Esophagus muscularis mucosa (tissue), 4 donors: ENCODE measurements at places on chromosomes 13 and 19. TPM values are rescaled to one million over a fixed set of nuclear protein-coding genes. Genes with fewer than 3 reads are reported as not detected.

- DNase-seq: no peak
Measured at GRCh38 chr13:26813321-26813979, 52.9 kb upstream of the GPR12 start.

PGLYRP1 gene
- total RNA-seq: not detected

PNMA8A gene
- 5.3 TPM for total RNA-seq

- DNase-seq: no peak
Measured at GRCh38 chr19:10142701-10143375, 23.1 kb upstream of the EIF3G start.

- DNase-seq: no peak
Measured at GRCh38 chr19:19257137-19257536, 16.0 kb downstream of the TM6SF2 start.

GRCh38 chr13:33978653-33979052 is 160.7 kb downstream of the RFC3 start:
- DNase-seq: no peak

DNA sequence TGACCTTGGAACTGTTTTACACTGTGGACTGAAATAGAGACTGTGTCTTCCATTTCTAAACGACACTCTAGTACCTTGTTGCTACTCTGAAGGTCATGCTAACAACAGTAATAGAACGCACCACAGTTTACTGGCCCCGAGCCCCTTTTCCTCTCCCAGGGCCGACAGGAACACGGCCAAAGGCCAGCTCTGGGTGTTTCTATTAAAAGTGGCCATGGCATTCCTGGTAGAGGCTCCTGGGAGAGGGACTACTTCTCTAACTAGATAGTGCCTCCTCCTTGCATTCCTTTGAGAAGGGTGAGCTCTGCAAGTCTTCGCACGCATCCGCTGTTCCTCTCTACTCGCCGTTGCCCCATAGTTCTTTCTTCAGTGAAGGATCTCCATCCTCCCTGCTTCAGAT is 18.7 kb upstream of the SIAH3 start:
- DNase-seq: no peak

DNA sequence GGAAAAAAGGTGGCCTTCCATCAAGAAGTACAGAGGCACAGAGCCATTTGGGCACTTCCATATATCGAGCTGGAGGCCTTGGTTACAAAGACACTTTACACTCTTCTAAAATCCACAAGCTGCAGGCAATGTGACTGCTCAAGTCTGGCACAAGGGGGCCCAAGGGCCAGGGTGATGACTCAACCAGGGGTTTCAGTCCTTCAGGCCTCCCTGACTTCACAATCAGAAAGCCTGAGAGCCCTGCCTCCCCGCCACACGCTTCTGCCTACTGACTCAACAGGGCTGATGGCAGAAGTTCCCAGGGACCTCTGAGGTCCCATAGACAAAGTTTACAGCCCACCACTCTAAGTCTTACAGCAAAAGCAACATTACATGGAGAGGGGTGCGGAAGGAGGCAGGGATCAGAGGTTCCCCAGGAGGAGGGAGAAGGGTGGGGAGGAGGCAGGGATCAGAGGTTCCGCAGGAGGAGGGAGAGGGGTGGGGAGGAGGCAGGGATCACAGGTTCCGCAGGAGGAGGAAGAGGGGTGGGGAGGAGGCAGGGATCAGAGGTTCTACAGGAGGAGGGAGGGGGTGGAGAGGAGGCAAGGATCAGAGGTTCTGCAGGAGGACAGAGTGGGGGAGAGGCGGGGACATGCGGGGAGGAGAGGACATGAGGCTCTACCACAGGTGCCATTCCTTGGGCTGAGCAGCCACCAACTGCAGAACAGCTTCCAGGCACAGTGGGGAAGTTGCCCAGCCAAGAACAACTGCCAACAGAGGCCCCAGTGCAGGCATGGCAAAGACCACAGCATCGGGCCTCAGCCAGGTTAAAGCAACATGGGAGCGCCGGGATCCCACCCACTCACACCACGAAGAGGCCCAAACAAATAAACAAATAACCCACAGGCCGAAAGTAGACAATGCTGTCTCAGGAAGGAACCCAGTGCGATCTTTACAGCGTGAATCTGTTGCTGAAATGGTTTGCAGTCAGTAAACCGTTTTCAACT is 52.0 kb downstream of the SLC7A1 start:
- no peak for DNase-seq

GRCh38 chr13:90613076-90613795 is 734.3 kb upstream of the MIR17HG start:
- DNase-seq: no peak

DNA sequence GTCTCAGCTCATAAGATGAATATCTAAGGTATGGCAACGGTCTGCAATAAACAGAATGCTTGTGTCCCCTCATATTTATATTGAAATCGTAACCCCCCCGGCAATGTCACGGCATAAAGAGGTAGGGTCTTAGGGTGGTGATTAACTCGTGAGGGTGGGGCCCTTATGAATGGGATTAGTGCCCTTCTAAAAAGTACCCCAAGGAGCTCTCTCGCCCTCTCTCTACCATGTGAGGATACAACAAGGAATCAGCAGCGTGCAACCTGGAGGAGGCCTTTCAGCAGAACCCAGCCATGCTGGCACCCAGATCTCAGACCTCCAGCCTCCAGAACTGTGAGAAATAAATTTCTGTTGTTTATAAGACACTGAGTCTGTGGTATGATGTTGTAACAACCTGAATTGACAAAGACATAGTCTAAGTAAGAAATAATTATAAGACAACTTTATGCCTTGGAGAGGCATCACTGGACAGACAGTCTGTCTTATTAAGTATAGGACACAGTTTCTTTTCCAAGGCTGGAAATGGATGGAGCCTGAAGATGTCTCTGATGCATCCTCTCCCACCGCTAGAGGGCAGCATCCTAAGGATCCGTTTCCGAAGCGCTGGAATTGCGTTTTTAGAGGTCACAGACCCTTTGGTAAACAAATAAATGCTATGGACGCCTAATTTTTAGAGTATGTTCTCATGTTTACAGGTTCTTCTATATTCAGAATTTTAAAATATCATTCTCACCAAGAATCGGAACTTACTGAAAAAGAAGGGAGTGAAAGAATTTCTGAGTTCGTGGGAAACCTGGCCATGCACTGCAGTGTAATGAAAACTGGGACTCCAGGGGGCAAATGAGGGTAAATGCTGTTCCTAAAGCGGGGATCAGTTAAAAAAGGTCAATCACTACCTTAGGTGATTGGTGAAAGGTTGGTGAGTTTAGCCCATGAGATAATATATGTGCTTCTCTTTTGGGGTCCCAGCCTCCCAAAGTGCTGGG is 13.3 kb upstream of the LEUTX start:
- DNase-seq: no peak

GRCh38 chr13:101144808-101145419 is 271.4 kb downstream of the NALCN start:
- no peak for DNase-seq

DNA sequence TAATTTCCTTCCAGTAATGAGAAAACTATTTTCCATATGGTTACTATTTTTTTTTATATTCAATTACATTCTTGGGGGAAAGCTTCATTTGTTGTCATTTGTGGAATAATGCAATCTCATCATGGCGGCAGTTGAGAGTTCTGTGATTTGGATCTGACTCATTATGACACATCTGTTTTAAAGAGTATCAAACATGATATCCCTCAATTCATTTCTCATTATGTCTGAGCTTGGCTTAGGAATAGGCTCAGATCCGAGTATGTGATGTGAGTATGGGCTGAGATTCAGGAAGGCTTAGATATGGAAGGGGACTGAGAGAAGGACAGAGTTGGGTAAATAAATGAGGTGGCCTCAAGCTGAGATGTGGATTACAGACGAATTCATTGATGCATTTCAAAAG is 64.4 kb downstream of the POSTN start:
- DNase-seq: no peak

DNA sequence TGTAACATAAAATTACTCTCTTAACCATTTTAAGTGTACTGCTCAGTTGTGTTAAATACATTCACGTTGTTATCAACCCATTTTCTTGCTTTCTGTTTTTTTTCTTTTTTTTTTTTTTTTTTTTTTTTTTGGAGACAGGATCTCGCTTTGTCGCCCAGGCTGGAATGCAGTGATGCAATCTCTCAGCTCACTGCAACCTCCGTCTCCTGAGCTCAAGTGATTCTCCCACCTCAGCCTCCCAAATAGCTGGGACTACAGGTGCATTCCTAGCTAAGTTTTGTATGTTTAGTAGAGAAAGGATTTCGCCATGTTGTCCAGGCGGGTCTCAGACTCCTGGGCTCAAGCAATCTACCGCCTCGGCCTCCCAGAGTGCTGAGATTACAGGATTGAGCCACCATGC is 42.5 kb upstream of the C13orf42 start:
- DNase-seq: no peak

- DNase-seq: no peak
Measured at GRCh38 chr19:33040994-33041827, 23.5 kb downstream of the RHPN2 start.

DNA sequence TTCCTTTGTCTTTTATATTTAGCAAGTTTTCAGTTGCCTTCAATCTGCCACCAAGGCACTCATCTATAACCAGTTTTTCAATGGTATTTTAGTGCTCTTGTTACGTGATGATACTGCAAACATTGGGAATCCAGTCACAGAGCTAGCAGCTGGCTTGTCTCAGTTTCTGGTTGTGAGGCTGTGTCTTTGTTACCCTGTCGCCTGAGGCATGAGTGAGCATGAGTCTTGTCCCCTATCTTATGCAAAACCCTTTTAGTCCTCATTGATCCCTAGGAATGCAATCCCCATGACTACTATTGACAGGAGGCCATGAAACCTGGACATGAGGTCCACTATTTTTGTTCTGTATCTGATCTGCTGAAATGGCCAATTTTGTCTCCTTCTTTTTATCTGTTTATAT is 391.0 kb downstream of the LMO7 start:
- no peak for DNase-seq

CARM1 gene
- total RNA-seq: 43.5 TPM

C1QTNF9 gene
- 0.83 TPM for total RNA-seq

RABAC1 gene
- total RNA-seq: 250 TPM

DNA sequence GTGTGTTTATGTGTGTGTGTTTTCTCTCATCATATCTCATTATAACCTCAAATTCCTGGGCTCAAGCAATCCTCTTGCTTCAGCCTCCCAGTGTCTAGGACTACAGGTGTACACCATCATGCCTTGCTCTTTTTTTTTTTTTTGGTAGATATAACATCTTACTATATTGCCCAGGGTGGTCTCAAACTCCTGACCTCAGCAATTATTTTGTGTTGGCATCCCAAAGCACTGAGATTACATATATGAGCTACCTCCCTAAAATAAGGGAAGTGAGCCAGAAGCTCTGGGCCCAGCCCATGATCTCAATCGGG is 448 bp upstream of the ZNF543 start:
- DNase-seq: no peak

TINCR gene
- total RNA-seq: 2.9 TPM

FEM1A gene
- 22.8 TPM for total RNA-seq

- DNase-seq: no peak
Measured at GRCh38 chr13:90984756-90985155, 362.7 kb upstream of the MIR17HG start.

DNA sequence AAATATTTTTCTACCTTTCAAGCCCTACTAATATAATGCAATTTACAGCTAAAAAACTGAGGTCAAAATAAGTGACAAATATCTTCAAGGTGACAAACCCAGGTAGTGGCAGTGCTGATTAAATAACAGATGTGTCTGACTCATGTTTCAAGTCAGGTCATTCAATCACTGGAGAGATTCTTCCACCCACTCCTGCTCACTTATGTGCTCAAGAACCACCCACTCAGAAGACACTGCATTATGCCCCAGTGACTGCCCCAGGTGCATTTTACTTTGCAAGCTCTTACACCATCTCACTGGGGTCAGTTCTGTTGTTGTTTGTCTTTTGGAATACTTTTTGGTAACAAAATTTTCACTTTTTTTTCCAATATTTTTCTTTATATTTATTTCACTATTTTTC is 2.2 kb downstream of the ZNF100 start:
- DNase-seq: no peak

GRCh38 chr19:10000171-10000826 is 10.0 kb downstream of the COL5A3 start:
- no peak for DNase-seq

GRCh38 chr13:40547591-40548315 is 118.7 kb downstream of the FOXO1 start:
- no peak for DNase-seq

GRCh38 chr13:26861941-26862340 is 101.4 kb upstream of the GPR12 start:
- DNase-seq: no peak

SPRED3 gene
- 0.83 TPM for total RNA-seq

- no peak for DNase-seq
Measured at GRCh38 chr13:64471916-64472315, 2758.2 kb downstream of the PCDH9 start.

ZNF850 gene
- 2.3 TPM for total RNA-seq

KLF2 gene
- 67.6 TPM for total RNA-seq

CFAP97D2 gene
- not detected for total RNA-seq

IFI30 gene
- total RNA-seq: 92.8 TPM

KLK4 gene
- not detected for total RNA-seq
